ENCODE measurements at places on chromosomes 2 and 18.

GRCh38 chr18:70116949-70117348 lies 88.5 kb downstream of the RTTN start:
- DNase-seq = no peak

DNA sequence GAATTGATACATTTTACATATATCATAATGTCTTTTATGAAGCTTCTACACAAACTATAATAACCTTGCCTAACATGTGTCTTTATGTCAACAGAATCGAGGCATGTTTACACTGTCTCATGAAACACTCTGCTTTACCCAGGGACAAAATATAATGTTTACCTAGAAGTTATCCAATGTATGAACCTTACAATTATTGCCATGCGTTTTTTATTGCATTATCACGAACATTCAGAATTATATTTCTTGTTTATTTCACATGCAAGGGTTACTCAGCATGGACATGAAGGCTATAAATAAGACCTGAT lies 19.8 kb downstream of the LONRF2 start:
- no peak for DNase-seq

GRCh38 chr2:216405588-216405987 lies 6.7 kb upstream of the SMARCAL1 start:
- no peak for DNase-seq

- DNase-seq = no peak
Observed at GRCh38 chr2:199690225-199690624, 160.8 kb downstream of the FTCDNL1 start.

DNA sequence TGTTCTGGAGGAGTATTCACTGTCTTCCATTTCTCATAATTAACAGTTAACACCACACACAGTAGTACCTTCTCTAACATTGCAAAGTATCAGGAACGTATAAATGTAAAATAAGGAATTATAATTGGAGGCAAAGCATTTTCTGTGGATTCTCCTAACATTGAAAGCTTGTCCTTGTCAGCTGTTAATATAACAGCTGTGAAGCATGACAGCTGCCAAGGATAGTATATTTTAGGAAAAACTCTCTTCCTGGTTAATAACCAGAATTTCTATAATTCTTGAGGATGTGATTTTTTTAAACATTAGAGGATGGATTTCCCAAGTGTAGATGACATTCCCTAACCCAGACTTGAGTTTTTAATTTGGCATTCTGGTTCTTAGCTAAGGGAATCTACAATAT lies 110.3 kb downstream of the EPC2 start:
- no peak for DNase-seq

DNA sequence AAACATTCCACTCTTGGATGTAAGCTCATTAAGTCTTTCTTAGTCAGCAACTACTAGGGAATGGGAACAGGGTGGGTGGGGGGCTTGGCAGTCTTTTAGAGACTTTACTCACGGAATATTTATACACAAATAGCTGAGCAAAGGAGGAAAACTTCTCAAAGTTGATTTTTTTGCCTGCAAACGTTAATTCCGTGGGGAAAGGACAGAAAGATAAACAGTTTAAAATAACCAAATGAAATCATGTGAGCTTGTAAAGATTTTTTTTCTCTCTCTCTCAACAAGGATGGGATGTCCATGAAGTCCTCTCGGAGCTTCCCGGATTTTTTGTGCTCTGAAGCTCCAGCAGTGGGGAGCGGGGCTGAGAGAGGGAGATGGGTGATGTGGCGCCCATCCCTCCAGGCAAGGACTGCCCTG lies 32.2 kb upstream of the MAT2A start:
- DNase-seq = no peak

GRCh38 chr2:128608921-128609880 lies 290.5 kb upstream of the HS6ST1 start:
- DNase-seq = no peak

DNA sequence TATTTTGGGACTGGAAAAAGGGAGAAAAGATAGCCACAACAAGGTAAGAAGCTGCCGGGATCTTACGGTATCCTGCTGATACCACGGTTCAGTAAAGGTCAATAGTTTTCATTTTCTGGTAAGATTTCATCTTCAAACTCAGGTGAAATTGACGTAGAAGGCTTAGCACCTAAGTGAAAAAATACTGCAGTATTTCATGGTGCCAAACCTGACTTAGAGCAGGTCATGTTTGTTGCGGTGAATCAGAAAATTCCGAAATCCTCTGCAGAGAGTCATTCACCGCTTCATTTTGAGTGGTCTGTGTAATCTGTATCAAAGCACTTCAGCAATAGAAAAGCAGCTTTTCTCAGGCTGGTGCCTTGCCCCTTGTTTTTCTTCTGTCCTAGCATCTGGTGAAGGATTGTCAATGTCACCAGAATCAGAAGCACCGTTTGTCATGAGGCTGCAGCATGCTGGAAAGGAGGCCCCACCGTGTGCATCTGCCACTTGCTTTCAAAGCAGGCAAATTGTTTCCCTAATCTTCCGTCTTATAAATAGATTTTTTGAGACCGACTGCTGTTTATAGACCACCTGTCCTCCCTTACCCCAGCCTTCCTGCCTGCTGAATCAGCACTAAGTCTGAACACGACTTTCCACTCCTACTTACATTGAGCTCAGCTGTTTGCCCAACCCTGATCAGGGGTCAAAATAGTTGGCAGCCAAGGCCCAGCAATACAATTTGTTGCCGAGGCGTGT lies 156.3 kb downstream of the EML6 start:
- DNase-seq = no peak

DNA sequence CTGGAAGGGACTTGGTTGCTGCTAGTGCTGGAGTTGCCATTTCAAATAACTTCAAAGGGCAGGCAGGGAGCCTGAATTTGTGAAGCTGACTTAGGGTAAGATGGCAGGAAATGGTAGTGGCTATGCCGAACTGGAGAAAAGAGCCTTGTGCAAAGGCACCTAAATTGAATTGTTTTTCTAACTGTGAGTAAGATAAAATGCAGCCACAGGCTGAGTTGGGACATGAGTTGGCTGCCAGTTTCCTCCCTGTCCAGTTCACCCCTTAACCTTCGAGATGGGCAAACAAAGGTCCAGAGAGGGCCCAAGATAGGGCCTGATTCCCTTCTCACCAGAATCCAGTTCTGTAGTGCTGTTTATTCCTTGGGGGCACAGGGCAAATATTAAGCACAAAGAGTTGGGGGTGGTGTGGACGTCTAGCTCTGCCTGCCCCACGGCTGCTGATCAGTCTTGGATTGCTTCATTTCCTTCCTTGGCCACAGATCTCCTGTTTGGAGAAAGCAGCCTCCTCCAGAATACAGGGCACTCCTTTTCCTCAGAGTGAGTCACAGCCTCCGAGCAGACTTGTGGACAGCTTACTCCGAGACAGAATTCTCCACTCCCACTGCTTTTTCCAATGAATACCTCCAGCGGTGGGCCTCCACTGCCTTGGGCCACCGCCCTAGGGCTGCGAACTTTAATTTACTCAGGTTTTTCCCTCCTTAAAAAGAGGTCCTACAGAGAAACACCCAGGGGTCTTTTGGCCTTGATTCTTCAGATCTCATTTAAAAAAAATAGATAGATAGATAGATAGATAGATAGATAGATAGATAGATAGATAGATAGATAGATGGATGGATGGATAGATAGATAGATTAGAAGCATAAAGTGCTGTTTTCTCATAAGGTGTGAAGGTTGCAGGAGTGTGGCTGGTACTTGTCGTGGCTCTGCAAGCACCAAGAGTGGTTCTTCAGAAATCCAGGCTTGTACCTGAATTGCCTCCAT lies 18.4 kb upstream of the SLC20A1 start:
- DNase-seq = no peak

GRCh38 chr2:144477281-144477956 lies 42.5 kb downstream of the ZEB2 start:
- DNase-seq = no peak

GRCh38 chr2:181516992-181517391 lies 59.8 kb downstream of the ITGA4 start:
- no peak for DNase-seq

- DNase-seq = no peak
Observed at GRCh38 chr2:170813611-170814532, 2.8 kb upstream of the GAD1 start.

- DNase-seq = no peak
Observed at GRCh38 chr2:8954990-8955389, 48.5 kb downstream of the MBOAT2 start.

DNA sequence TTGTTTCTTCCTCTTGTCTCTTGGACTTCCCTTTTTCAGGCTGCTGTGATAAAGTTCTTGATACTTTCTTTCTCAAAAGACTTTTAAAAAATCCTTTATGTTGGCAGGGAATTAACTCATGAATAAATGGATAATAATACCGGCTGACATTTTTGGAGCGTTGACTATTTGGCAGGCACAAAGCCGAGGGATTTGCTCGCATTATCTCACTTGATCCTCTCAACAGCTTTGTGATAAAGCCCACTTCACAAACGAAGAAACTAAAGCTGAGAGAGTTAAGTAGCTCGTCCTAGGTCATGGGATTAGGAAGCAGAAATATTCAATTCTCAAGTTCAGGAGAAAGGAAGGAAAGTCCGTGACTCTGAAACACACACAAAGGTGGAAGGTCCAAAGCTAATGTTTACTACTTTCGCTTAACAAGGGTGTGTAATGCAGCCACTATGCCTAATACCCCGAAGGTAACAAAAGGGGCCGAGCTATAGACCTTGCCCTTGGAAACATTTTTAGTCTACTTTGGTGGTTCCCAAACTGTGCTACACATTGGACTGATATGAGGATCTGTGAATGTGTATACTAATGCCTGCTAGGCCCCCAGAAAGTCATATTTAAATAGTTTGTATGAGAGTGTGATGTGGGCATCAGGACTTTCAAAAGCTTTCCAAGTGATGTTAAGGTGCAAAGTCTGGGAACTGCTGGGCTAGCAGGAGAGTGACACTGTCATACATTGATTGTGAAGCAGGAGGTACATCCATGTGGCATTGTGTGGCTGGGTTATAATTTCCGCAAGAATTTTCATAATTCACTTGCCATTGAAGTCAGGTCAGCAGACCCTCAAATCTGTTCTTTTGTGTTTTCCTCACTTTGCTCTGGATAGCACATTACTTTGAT lies 508.4 kb downstream of the PLCL1 start:
- no peak for DNase-seq

DNA sequence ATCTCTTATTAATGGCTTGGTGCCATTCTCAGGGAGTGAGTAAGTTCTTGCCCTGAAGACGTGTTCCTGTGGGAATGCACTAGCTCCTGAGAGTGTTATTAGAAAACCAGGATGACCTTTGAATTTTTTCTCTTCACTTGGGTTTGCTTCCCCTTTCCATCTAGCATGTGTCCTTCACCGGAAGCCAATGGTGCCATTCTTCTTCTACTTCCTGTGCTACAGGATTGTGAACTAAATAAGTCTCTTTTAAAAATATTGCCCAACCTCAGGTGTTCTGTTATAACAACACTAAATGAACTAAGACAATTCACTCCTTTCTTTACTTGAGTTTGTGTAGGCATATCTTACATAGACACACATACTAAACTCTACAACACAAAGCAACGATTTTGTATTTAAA lies 447.0 kb downstream of the SOX11 start:
- DNase-seq = no peak

GRCh38 chr2:63403820-63404219 lies 184.5 kb downstream of the WDPCP start:
- DNase-seq = no peak

- no peak for DNase-seq
Observed at GRCh38 chr2:128668946-128669345, 350.3 kb upstream of the HS6ST1 start.

GRCh38 chr2:134244587-134244986 lies 9.3 kb upstream of the MGAT5 start:
- DNase-seq = no peak

- DNase-seq = no peak
Observed at GRCh38 chr2:171083451-171083850, 77.2 kb downstream of the TLK1 start.

- no peak for DNase-seq
Observed at GRCh38 chr2:18265614-18266586, 294.6 kb downstream of the RDH14 start.

DNA sequence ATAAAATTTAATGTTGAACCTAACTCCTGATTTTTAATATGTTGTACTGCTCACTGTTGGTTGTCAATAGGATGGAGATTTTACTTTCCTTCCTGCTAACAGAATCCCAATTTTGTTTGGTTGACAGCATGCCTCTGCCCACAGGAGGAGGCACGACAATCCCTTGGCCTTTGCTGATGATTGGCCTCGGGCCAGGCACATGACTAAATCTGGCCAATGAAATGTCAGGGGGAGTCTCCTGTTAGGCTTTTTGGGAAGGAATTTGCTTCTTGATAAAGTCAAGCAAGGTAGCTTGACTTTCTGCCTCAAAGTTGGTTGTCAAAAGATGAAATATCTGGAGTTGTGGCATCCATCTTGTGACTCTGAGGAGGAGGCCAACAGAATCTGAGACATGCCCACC lies 6.8 kb upstream of the TGFA start:
- no peak for DNase-seq

DNA sequence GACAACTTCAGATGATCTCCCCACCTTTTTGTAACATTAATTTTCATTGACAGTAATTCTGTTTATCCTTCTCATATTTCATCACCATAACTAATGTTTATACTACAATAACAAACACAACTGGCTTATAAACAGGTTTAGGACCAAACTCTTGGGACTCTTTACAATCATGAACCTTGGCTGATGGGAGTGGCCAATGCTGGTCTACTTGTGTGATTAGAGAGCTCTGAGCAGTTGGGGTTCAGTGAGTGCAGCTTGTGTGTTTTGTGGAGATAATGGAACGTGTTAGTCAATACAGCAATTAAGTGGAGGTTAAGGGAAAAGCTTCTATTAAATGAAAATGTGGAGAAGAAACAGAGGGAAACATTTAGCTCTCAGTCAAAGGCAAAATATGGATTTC lies 207.1 kb downstream of the SPAG16 start:
- no peak for DNase-seq

Data from stimulated activated CD4-positive, alpha-beta T cell treated with anti-CD3 and anti-CD28 coated beads, TNF-alpha, amount 100 ng/mL, for 4 hours (primary cell).